ENCODE measurements at places on chromosomes 12 and 14.

DNA sequence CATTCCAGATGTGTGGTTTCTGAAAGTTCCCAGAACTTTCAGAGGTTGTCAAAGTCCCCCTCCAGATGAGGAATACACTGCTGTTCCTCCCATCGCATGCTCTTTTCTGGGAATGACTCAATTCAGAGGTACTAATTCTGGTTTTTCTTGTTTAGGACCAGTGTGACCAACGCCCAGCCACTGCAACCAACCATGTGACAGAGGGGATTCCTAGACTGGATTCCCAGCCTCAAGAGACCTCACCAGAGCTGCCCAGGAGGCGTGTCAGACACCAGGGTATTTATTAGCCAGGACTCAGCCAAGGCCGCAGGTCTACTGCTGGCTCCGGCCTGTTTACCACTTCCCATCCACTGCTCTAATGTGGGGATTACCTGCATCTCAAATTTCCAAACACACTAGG lies 24.2 kb downstream of the TRAFD1 start:
- DNase-seq: no peak

DNA sequence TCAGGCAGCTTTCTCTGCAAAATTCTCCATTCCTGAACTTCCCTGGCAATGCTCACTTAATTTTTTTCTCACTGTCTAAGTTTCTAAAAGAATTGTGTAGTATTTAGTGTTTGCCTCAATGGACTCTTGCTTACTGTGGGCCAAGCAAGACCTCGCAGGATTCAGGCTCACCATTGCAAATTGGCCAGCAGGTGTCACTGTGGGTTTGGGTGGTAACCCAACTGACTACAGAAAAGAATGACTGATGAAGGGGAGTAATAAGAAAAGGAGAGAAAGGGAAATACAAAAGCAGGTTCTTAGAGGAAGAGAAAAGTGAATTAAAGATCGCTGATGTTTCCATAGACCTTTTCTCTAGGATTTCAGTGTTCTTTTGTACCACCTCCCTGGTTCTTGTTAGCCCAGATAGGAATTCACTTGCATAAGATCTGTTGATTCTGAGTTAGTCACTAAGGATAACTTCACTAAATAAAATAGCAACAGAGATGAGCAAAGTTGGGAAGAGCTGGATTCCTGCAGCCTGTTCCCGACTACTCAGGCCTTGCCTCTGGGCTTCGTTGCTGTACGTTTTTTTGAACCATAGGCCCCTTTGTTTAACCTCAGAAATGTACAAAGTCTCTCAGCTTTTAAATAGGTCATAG lies 386.5 kb upstream of the DDHD1 start:
- peak; percentile 37 for DNase-seq

DNA sequence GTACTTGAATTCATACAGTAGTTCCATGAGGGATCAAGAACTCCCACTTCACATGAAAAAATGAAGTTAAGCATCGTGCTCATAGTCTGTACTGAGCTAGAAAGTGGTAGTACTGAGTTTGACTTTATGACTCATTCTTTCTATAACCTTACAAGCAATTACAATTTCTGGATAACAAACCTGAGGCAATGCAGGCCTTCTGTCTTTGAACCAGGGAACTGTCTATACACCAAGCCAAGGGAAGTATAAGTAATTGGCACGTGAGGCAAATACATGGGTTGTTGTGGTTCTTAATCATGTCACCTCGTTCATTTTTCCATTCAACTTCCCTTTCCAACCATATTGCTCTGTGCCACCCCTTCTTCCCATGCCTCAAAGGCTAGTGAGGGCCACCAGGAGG lies 16.8 kb downstream of the GNS start:
- DNase-seq: no peak

DNA sequence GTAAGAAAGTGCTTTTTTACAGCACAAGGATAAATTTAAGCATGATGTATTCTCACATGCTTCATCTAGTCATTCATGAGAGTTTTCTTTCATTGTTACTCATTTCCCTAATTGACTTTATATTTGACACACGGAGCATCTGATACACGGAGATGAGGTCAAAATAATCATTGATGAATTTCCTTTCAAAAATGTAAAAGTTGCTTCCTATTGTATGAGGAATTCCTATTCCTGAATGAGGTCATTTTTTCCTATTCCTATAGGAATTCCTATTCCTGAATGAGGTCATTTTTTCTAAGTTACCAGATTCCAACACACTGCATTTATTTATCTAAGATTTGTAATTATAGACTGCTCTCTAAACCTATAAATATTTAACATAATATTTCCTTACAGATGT lies 316.7 kb upstream of the KITLG start:
- DNase-seq: peak; percentile 24

GRCh38 chr12:65157091-65157490 lies 12.3 kb upstream of the LEMD3 start:
- DNase-seq: no peak

DNA sequence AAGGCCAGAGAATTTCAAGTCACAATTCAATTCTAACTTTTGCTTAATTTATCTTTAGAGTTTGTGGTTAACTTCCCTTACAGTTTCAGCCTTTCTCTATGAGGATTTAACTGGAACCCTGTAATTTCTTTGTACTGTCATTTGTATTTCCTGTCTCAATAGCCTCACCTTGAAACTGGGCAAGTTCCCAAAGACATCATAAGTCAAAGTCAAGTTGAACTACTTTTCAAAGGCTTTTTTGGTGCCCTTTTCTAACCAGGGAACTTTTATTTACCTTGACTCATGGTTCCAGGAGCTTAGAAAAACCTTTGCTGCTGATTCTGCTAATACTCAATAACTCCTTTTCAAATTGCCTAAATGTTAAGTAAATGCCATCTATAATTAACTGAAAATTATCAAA lies 200.8 kb upstream of the KRR1 start:
- DNase-seq: no peak

- DNase-seq: no peak
These were observed 24.1 kb downstream of the DMAC2L start for GRCh38 chr14:50335989-50336824.

DNA sequence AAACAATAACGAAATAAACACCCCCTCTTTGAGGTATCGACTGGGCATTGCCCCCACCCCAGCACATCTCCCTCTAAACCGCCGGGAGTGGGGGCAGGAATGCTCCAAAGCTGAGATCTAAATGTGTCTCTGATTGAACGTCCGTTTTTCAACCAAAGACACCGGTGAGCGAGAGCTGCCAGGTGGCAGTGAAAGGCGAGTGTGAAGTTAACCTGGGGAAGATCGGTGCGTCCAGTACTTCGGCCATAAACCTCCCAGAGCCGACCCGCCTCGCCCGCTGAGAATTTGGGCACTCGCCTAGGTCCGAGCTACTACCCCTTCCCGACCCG lies 625 bp downstream of the ANGEL1 start:
- DNase-seq: no peak

DNA sequence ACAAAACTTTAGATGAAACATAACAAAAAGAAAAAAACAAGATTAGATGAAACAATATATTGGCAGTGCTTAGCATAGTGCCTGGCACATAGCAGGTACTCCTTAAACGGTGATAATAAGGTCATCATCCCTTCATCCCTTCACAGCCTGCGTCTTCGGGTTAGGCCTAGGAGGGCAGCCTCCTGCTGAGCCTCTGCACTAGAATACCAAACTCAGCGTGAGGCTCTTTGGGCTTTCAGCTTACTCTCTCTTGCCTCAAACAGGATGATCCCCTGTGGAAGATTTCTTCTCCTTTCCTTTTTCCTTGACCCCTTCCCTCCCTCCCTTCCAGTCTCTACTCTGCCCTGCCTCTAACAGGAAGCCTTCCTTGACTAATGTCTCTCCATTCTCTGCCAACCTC lies 14.4 kb upstream of the FIGNL2 start:
- no peak for DNase-seq

DNA sequence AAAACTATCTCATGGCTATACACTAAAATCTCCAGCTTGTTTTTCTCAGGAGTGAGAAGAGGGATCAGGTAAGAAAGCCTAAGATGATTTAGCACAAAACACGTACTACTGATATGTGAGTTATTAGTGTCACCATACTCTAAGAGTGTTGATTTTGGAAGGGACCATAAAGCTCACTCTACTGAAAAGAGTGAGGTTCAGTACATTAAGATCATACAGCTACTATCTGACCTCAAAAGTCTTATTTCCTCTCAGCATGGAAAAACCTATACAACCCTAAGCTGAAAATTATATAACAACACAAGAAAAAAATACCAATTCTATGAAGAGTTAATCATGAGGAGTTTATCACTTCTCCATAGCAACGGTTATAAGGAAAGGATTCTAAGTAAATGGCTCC lies 19.5 kb downstream of the SNW1 start:
- DNase-seq: no peak

GRCh38 chr14:60972295-60972694 lies 8.6 kb downstream of the TRMT5 start:
- DNase-seq: no peak
